ENCODE measurements at places on chromosomes 5 and 9.

DNA sequence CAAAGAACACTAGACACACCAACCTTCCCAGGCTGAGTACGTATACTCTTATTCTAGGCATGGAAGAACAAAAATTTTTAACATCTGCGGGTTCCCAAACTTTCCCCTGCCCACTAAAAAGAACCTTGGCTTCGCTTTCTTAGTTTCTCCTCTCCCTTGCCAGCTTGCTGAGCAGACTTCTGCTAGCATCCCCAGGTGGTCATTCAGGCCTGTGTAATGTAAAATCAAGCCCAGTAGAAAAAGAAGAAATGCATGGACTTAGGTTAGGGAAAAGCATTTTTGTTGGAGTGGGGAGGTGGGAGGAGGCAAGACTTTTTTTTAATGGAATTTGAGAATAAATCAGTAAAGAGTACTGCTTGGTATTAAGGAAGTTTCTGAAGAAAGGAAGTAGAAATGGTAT lies 331.0 kb upstream of the TLE4 start:
- DNase-seq: no peak

DNA sequence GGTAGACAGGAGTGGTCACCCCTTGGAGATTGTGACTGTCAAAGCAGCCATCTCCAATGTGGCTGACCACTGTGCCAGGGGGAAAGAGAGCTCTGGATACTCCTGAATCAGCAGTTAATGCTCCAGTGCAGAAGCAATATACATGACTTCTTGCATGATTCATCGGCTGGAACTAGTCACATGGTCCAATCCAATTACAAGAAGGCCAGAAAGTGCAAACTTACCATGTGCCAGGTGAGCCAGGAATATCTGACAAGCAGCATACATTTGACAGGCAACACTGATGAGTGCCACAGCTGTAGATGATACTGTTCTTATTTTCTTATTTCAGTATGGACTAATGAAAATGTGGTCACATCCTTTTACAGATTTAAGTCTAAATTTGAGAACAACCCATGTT lies 440.0 kb upstream of the MPDZ start:
- no peak for DNase-seq

DNA sequence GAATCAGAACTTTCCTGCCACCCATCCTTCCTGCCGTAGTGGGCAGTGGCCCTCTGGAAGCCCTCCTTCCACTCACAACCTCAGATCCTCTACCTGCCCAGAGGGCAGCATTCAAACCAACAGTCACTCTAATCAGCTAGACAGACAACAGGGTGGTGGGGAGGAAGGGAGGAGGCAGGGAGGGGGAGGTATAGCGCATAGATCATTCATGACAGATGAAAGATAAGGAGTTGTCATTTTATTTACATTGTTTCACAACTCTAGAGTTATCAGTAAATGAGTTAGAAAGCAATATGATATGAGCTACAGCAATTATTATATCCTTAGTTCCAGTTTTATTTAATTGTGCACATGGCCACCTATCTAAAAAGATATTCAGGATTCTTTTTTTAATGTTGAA lies 852 bp downstream of the IL9 start:
- DNase-seq: no peak

DNA sequence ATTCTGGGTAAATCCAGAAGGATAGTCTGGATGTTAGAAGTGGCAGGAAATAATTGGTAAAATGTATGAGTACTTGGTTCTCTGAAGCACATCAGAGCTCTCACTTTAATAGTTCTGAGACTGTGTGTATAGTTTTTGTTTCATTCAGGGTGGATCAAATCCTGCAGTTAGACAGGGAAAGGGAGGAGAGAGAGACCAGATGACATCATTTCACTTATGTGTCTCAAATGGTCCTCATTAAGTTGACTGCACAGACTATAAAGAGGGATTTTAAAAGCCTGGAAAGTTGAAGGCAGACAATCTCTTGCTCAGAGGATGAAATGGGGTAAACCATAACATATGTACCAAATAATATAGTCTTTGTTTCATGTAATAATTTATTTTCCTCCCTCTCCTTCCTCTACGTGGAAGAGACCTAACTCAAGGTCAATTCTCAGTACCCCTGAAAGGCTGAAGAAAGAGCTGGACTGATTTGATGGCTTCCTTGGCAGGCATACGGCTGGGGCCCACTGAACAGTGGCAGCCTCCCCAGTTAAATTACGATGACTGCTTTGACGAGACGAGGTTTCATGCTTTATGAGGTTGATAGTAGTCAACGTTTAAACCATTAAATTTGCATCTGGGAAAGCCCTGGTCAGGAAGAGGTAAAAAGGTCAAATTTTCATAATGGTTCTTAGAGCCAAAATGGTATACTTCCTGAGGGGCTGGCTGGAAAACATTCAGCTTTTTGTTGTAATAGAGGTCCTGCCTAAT lies 395.1 kb upstream of the RPS23 start:
- no peak for DNase-seq

- DNase-seq: no peak
Measured at GRCh38 chr9:74753650-74754049, 134.1 kb downstream of the TRPM6 start.

DNA sequence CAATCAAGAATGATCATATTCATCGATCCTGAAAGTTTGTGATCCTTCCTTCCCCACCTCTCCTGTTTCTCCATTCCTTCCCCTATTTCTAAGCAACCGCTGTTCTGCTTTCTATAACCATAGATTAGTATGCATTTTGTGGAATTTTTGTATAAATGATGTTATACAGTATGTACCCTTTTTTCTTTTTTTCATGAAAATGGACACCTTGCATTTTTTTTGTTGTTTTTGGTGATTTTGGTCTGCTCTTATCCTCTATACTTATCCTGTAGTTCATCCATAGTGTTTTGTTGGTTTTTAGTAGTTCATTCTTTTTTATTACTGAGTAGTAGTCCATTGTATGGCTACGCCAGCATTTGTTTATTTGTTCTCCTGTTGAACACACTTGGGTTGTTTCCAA lies 46.1 kb downstream of the SCGB3A1 start:
- DNase-seq: no peak

DNA sequence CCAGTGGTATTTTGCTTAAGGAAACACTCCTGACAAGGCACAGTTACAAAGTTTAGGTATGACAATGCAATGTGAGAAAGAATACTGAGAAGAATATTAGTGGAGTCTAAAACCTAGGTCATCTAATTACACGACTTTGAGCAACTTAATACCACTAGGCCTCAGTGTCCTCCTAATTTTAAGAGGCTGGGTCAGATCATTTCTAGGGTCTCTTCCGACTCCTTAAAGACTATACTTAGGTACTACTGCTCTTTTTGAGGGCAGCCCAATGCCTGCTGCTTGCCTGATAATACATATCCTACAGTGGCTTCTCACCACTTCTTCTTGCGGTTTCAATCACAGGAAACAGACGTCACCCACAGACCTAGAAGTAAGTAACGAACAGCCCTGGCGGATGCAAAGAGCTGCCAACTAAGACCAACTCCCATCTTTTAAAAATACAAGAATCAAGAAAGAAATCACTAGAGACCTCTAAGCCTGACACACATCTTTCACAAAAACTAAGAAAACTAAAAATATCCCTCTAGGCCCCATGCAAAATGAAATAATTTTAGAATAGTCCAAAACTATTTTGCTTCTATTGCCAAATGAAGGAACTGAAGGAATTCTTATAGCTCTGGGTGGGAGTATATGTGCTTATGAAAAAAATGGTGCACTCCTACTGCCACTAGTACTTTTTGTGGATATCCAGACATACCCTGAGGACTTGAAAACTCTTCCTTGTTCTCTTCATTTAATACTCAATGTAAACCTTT lies 13.1 kb downstream of the DIAPH1 start:
- no peak for DNase-seq

DNA sequence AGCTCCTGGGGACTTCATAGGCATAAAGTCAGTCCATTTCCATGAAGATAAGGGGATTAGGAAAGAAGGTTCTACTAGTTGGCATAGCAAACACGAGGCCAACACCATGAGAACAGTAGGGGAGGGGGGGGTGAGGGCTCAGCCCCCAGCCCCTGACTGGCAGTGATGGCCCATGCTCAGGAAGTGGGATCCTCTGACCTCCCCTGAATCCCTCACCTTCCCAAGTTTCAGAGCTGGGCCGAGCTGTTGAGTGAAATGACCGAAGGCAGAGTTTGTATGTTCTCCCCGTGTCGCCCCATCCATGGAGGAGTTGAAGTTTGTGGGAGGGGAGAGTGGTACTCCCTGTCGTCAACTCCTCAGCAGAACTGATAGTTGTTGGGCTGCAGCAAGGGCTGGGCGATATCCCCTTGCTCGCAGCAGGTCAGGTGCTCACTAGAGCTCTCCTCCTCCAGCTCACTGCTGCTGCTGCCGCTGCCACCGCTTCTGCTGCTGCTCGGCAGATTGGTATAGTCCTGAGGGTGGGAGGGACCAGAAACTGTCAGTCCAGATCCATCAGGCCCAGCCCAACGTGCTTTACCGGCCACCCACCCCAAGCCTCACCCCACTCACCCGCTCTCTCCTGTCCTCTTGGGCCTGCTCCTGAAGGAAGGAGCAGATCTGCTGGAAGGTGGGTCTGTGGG lies 32.5 kb downstream of the CSF1R start:
- no peak for DNase-seq

Data from NCI-H446 treated with DMSO at 0.1 percent for 48 hours (cell line).